ENCODE measurements at places on chromosomes 7 and 10.

DNA sequence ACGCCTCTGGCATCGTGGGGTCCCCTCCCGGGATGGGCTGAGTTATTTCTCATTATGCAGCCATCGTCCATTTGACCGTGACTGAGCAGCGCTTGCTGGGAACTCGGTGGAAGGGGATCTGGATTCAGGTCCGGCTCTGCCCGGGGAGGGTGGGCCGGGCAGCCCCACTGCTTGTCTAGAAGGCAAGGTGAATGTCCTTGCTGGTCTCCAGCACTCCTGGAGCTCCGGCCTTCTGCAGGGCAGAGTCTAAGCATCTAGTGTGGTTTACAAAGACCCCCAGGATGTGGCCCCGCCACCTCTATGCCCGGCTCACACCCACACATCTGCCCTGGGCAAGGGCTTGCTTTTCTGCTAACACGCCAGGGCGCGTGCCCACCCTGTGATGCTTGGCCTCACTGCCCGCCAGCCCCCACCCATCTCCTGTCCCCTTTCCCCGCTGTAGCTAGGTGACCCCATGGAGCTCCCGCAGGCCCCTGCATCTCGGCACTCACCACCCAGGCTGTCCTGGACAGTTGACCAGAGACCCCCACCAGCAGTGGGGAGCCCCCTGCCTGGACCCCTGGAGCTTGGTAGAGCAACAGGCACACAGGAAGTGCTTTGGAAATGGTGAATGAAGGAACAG lies 151.0 kb upstream of the CHST15 start:
- DNase-seq, result no peak

GRCh38 chr10:21760332-21760731 lies 226.3 kb downstream of the MLLT10 start:
- no peak for DNase-seq

DNA sequence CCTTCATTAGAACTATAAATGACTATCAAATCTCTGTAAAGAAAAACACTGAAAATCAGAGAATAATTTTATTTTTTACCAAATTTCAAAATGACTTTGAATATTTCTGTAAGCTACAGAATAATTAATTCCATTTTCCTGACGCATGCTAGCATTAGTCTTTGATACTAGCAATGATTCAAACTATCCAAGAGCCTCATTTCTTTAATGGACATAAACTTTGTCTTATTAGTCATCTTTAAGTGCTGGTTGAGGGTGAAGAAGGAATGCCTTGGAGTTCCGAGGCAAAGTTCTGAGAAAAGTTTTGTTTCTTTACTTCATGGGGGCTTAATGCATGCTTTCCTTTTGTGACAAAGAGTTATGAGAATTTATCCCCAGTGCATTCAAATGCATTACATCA lies 137.3 kb downstream of the AGMO start:
- no peak for DNase-seq

DNA sequence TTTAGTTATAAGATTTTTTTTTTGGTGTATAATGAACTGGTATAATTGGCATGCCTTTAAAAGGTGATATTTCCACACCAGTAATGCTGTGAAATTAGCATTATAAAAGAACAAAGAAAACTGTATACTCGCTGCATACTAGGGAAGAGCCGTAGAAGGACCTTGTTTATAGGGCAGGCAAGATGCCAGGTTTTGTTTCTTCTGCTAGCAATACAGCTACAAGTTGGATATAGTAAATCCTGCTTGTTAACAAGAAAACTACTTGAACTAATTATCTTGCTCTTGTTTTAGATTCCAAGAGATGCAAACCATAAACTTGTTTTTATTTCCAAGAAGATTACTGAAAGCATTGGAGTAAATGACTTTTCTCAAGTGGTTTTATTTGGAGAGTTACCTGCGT lies 1.9 kb downstream of the DNAH11 start:
- no peak for DNase-seq

DNA sequence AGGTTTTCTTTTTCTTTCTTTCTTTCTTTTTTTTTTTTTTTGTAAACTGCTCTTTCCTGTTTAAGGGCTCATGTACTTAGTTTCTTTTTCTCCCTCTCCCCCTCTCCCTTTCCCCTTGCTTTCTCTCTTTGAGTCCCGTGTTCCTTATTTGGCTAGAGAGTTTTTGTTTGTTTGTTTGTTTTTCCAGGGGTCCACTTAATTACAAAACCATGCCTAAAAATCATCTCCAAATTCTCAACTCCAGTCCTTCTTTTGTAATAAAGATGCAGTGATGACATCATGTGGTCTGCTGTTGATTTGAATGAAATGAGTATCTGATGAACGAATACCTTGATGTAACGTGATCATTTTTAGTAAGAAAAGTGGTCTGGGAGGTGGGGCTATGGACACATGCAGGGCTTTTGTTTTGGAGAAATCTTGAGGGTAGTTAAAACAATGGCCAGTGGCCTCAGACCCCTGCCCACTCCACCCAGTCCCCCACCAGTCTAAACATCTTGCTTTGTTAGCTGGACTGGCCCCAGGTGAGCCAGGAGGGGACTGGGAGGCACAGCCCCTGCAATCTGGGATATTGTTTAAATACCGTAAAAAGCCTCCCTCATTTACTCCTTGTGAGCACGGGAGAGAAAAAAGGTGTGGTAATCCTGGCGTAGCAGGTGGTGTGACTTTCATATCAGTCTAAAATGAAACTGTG lies 165.7 kb downstream of the LRMDA start:
- DNase-seq, result no peak

- no peak for DNase-seq
Measured at GRCh38 chr7:112076324-112076723, 129.9 kb downstream of the DOCK4 start.

- DNase-seq, result no peak
Measured at GRCh38 chr7:19971956-19972355, 198.5 kb upstream of the TMEM196 start.

- DNase-seq, result no peak
Measured at GRCh38 chr10:6114299-6114698, 25.5 kb downstream of the RBM17 start.

DNA sequence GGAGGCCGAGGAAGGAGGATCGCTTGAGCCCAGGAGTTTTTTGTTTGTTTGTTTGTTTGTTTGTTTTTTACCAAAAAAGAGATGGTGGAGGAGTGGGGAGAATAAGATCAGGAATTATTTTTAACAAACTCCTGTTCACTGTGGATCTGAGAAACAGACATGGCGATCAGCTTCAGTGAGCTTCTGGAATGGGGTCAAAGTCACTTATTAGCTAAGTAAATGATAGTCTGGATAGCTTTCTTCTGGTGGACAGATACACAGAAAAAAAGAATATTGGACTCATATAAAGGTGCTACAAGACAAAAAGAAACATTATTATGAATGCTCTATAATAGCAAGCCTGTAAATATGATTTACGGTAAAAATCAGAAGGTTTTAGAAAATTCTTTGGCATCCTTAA lies 85.1 kb downstream of the POU6F2 start:
- no peak for DNase-seq

DNA sequence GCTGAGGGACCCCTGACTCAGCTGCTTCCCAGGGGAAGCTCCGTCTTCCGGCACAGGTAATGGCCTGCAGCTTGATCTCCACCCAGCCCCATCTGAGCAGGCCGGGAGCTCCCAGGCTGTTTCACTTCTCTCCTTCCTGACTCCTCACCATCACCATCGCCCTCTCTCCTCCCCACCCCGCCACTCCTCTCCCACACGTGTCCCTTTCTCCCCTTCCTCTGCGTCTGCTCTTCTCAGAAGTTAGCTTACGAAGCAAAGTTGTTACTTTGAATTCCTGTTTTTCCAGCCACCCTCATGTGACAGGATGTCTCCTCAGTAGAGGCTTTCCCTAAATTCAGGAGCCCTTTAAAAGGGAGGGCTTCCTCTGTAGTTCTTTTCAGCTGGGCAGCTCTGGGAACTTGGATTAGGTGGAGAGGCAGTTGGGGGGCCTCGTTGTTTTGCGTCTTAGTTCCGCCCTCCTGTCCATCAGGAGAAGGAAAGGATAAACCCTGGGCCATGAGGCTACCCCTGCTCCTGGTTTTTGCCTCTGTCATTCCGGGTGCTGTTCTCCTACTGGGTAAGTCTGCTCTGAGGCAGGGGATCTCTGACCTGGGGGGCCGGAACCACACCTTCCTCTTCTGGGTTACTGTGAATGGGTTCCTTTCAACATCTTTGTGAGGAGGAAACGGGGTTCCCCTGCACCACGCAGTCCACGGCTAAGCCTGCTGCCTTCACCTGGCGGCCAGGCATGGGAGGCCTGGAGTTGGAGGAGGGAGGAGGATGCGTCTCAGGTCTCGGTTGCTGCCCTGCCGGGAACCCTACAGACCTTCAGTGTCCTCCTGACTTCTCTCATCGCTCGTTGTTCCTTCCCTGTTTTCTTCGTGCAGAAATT lies at the start of gene MRC1:
MRC1 (plus strand) TSS at position 378 of the 871 bp plus-strand sequence; CDS start at position 496, 118 bp downstream.
- DNase-seq, result no peak

DNA sequence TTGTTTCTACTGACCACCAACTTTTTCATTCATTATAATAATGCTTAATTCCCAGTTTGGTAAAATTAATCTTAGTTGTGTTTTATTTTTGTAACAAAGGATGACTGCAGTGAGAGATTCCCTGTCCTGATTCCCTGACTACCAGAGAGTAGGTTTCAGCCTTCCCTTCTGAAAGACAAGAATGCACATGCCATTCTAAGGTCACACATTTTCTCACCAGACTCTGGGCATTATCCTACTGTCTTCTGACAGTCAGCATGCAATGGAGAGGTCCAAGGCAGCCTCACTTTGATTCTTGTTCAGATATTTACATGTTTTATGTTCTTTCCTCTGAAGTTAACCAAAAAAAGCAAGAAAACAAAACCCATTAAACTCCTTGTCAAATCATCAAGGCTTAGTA lies 372.7 kb upstream of the CDC14C start:
- no peak for DNase-seq

DNA sequence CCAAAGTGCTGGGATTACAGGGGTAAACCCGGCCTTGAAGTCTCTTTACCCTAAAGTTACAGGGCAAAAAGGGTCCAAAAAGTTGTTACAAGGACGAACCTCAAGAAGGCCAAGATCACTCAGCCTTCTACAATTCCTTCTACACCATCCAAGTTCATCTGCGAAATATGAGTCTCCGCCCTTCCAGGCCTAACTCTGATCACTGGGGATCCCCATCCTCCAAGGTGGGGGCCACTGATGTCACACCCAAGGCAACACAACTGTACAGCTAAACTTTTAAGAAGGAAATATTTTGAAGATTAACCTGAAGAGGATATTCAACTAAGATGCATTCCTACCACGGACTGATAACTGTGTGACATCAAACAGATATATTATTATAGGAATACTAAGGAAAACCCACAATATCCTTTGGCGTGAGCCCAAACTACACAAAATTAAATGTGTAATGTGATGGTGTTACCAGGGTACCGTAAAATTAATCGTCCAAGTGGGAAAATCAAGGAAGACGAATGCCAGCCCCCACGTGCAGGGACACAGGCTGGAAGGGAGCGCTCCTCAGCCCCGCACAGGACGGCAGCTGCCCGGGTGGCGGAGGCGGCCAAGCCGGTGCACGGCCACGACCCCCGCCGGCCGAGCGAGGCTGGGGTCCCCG lies 1.0 kb downstream of the PAXIP1 start:
- DNase-seq, result no peak

All from activated CD4-positive, alpha-beta T cell treated with anti-CD3 and anti-CD28 coated beads for 1 hour (primary cell).